ENCODE measurements at places on chromosomes 7 and 10.

GRCh38 chr7:128920913-128921582 lies 10.5 kb upstream of the KCP start:
- DNase-seq = no peak

DNA sequence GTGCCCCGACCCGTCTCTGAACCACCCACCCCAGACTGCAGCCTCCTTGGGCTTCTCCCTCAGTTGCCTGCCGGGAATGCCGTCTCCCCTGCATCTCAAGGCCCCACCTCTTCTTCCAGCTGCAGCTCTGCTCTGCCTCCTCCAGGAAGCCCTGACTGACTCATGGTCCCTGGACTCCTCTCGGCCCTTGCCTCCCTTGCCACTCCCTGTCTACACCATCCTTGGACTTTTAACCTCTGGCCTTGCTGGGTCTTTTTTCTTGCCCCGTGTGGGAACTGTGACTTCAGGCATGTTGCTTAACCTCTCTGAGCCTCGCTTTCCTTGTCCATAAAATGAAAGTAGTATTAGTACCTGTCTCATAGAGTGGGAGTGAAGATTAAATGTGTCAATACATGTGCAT lies 56.3 kb downstream of the C10orf105 start:
- no peak for DNase-seq

DNA sequence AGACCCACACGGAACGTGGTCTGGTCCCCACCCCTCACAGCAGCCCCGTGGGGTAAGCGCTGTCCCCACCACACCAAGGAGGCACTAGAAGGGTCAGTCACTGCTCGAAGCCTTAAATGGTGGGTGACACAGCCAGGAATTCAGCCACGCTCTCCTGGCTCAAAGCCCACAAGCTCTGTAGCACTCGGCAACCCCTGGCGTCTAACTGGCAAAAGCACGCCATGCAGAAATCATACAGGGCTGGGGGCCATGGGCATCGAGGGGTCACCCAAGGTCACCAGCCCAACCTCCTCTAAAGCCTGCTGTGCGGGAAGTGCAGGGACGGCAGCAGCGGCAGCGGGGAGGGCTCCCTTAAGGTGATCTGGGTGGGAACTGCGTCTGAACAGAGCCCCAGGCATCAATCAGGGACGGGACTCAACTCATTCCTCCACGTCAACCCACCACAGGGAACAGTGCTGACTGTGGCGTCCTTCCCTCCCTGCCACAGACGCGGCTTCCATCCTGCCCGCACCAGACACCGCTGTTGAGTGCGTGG lies 7.8 kb downstream of the GPER1 start:
- DNase-seq = no peak

GRCh38 chr7:37782166-37782565 lies 66.2 kb upstream of the NME8 start:
- no peak for DNase-seq

- DNase-seq = no peak
Observed at GRCh38 chr7:32648408-32649156, 153.3 kb downstream of the AVL9 start.

GRCh38 chr10:80410578-80411145 lies 2.3 kb downstream of the PRXL2A start:
- DNase-seq = no peak

- no peak for DNase-seq
Observed at GRCh38 chr7:78301407-78301806, 502.8 kb downstream of the PHTF2 start.

DNA sequence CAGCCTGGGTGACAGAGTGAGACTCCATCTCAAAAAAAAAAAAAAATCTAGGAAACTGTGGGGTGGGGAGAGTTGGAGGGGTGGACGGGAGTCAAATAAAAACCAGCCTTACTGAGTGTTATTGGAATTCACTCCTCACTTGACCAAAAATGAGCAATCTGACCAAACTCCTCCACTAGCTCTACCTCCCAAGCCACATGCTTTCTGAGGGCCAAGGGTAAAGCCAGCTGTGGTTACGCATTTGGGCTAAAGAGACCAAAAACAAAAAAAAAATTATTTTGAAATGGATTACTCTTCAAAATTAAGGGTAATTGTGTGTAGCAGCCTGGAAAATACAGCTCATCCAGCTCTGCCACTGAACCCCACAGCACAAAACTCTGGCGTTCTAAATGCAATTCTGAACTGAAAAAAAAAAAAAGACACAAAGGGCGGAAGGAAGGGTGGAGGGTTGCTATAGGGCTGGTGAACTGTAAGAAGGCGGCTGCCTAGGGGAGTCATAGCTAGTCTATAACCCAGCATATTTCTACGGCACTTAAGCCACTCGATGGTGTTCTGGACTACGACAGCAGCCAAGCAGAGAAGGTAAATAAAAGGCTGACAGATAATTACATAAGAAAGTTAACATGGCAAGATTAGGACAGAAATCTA lies 7.8 kb downstream of the ELMO1 start:
- DNase-seq = no peak

DNA sequence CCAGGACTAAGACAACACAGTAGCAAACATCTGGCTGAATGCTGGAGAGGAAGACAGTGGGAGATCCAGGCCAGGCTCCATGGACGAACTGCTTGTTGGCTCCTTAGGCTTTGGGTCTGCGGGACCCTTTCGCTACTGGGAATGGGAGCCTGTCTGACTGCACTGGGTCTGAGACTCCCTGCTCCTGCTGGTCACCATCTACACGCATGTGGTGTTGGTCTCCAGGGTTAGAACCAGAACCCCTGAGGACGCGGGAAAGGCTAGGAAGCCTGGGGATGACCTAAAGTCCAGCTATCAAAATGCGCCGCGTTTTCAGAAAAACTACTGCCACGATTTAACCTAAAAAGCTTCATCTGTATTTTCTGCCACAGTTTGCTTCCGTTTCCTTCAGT lies 817 bp upstream of the DNAJB6 start:
- no peak for DNase-seq

DNA sequence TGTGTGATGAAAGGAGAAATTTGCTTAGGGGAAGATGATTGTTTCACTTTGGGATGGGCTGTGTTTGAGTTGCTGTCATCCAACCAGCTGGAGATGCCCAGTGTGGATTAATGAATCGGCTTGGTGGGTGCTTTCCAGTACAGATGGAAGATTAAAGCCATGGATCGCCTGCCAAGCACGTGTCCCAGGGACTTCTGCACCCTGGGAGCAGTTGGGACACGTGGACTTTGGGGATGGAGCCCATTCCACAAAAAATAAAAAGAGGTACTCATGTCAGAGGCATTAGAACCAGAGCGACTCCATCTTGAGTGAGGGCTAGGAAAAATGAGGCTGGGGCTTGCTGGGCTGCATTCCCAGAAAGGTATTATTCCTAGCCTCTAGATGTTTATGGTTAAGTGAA lies 29.3 kb upstream of the PRLHR start:
- DNase-seq = no peak

GRCh38 chr7:29588212-29588611 lies 24.6 kb downstream of the PRR15 start:
- DNase-seq = no peak

- DNase-seq = no peak
Observed at GRCh38 chr7:46152696-46153095, 231.6 kb upstream of the IGFBP3 start.

DNA sequence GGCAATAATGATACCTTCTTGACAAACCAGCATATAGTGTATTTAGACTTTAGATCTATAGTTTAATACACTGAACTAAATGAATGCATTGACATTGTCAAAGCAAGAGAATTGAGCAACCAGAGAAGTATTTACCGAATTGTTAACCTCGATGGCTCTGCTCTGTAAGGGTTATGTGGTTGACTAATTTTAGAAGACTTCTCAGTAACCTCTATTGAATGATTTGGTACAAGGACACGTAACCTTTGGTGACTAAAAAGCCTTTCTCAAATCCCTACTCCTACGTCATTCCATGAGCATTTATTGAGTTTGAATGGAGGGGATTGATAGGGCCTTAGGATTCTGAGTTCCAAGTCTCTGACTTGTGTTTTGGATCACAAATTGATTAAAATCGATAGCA lies 67.6 kb downstream of the MDFIC start:
- DNase-seq = no peak

DNA sequence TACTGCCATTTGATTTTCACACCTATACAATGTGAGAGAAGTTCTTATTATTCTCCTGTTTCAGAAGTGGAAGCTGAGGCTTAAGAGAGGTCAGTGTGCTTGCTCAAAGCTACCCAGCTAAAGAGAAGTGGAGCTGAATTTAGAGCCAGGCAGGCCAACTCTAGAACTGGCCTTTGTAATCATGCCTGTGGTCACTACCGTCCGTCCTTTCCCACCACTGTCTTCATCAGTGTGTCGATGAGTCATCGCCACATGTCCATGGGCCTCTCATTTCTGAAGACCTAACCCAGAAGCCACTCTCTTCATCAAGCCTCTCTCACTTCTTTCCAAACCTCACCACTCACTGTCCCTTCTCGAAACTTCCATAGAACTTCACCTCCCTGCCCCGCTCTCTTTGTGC lies 237.8 kb downstream of the KIAA1217 start:
- no peak for DNase-seq

GRCh38 chr7:73735528-73735905 lies 3.1 kb downstream of the ABHD11 start:
- no peak for DNase-seq

GRCh38 chr7:45136106-45137060 lies 21.2 kb upstream of the RAMP3 start:
- peak; percentile 17 for DNase-seq

- no peak for DNase-seq
Observed at GRCh38 chr10:7635408-7636125, 31.2 kb downstream of the ITIH5 start.
